Large intestine (tissue), 12 donors: ENCODE measurements at places on chromosomes 16 and 17.

DNA sequence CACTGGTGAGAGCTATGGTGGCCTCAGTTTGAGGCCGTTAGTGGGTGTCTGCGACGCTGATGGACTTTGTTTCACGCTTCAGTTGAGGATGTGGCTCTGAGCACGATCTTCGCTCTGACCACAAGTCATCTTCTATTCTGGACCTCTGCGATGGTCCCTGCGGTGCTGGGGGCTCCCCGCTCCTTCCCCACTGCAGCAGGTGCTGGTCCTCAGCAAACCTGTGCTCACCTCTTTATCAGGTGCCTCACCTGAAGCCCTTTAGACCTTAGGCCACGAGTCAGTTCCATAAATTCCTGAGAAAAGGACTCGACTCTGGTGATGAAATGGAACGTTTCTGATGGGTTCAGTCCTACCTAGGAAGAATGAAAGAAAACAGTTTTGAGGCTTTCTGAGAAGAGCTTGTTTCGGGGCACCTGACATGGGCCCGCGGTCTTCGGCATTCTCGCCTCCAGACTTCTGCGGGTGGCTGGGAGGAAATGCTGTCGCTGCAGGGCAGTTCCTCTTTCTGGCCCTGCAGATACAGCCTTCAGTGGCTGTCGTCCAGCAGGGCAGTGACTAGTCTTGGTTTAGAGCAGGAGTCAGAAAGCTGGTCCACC lies 4.7 kb downstream of the KCTD5 start:
- DNase-seq: peak; percentile 68

DNA sequence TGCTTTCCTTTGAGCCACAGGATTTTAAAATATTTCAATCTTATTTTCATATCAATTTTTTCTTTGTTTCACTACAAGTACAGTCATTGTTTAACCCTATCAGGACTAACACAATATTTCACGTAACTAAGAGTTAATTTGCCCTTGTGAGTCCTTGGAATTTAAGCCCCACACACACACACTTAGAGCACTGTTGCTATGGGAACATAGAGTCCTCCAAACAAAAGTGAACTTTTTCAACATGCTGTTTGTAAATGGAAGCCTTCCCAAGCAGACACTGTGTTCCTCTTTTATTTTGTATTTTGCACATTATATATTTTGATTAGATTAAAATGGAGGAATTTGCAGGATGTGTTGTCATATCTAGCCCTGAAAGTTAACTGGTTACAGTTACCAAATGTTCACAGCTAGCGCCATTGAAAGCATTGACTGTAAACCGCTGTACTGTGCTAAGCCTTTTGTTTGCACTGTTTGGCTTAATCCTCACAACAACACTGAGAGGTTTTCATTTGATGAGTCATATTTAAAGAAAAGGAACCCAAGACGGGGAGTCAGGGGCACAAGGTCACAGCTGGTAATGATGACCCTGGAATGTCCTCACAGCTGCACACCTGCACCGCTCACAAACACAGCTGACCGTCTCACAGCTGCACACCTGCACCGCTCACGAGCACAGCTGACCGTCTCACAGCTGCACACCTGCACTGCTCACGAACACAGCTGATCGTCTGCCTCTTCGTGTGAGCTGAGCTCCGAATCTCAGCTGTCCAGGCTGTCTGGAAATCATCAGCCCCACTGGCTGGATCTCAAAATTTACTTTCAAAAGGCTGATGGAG lies 6.3 kb downstream of the HSBP1 start:
- DNase-seq: peak; percentile 15

GRCh38 chr16:29994600-29995323 lies 655 bp downstream of the HIRIP3 start:
- peak; percentile 64 for DNase-seq

GRCh38 chr17:64968652-64969501 lies 49.6 kb upstream of the LRRC37A3 start:
- no peak for DNase-seq

- DNase-seq: no peak
These were observed 6.6 kb downstream of the ZSCAN10 start for GRCh38 chr16:3092501-3092941.

DNA sequence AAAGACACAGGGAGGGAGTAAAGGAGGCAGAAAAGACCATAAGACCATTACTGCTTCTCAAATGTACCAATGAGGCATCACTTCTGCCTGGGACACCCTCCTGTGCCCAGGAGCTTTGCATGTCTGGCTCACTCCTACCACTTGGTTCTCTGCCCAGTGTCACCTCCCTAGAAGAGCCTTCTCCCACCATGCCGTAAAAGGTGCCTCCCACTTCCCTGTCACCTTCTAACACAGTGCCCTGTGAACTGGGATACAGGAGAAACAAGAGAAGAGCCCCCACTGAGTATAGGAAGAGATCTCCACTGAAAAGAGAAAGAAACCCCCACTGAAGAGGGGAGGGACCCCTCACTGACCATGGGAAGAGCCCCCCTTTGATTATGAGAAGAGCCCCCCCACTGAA lies 484.7 kb downstream of the SOX9 start:
- DNase-seq: no peak

DNA sequence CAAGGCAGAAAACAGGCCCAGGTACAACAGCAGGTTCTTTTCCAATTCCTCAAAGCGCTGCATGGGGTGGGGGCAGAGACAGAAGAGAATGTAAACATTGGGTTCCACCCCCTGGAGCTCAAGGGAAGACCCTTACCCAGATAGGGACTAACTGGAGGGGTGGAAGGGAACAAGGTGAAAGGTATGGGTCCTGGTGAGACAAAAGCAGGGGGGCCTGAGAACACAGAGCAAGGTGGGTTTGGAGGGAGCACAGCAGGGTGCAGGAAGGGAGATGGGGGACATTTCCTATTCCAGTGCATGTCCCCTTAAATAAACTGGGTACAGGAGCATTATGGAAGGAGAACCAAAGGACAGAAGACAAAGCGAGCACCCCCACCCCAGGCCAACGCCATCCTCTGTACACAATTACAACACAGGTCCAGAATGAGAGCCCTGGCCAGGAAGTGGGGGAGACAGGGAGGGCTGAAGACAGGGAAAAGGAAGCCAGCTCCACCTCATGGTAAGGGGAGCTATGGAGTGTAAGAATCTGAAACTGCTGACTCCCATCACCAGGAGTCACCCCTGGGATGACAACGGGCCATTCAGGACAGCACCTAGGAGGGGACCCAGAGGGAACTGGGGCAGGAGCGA lies 2.1 kb upstream of the CD2BP2 start:
- no peak for DNase-seq

DNA sequence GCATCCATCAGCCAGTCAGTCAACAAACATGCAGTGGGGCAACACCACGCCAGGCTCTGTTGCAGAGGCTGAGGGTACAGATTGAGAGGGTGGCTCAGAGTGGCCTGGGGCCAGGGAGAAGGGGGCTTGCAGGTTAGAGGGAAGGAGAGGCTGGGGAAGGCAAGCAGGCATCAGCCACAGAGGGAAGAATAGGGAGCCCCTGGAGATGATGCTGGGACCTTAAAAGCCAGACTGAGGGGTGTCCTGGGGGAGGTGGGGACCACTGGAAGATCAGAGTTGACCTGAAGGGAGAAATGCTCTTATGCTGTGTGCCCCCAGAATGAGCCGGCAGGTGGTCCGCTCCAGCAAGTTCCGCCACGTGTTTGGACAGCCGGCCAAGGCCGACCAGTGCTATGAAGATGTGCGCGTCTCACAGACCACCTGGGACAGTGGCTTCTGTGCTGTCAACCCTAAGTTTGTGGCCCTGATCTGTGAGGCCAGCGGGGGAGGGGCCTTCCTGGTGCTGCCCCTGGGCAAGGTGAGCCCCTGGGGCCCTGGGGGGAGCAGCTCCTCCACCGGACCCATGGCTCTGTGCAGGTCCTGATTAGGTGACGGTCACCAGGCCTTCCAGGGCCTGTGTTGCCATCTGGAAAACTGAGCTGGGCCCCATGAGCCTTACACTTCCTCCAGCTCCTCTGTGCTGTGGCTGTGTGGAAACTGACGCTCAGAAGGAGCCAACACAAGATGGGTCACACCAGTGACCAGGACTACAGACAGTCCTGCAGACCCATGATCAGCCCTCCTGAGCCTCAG lies 1.7 kb downstream of the CORO1A start:
- no peak for DNase-seq

- no peak for DNase-seq
These were observed 17.0 kb downstream of the FAM117A start for GRCh38 chr17:49746791-49747490.

DNA sequence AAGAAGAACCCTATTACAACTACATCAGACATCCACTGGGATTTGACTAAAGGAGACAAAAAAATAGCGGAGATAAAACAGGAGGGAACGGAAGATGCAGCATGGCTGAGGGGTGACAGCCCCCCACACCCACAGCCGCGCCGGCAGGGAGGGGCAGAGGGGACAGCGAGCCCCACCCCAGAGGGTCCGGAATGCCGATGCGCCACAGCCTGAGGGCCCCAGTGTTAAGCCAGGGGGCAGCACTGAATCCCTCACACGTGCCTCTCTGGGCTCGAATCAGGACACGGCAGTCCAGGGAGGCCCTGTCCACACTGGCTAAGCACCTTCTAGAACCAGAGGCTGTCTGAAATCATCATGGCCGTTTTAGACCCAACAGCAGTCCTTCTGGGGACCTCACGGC lies 18.8 kb downstream of the MAP1LC3B start:
- DNase-seq: no peak

DNA sequence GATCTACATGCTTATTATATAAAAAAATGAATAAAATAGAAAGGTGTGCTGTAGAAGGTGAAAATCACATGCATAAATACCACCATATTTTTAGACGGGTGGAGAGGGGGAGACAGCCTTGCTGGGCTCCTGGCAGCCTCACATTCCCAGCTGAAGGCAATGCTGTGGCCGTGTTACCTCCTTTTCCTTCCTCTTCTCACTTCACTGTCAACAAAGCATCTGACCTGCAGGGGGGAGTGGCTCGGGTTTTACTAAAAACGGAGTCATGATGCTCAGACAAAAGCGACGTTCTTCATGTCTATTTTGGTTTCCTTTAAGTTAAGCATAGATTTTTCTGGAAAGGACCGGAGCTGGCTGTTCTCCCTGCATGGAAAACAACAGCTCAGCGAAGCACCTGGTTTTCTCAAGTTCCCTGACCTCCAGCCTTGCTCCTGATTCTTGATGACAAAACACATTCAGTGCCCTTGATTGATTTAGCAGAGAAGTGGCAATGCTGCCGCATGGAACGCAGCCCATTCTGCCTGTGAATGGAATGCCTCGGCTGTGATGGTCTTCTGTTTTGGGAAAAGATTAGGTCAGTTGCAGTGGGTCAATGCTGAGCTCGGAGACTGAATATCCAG lies 5.5 kb upstream of the RPTOR start:
- DNase-seq: no peak

GRCh38 chr16:5001571-5001970 lies 32.2 kb downstream of the NAGPA start:
- no peak for DNase-seq

DNA sequence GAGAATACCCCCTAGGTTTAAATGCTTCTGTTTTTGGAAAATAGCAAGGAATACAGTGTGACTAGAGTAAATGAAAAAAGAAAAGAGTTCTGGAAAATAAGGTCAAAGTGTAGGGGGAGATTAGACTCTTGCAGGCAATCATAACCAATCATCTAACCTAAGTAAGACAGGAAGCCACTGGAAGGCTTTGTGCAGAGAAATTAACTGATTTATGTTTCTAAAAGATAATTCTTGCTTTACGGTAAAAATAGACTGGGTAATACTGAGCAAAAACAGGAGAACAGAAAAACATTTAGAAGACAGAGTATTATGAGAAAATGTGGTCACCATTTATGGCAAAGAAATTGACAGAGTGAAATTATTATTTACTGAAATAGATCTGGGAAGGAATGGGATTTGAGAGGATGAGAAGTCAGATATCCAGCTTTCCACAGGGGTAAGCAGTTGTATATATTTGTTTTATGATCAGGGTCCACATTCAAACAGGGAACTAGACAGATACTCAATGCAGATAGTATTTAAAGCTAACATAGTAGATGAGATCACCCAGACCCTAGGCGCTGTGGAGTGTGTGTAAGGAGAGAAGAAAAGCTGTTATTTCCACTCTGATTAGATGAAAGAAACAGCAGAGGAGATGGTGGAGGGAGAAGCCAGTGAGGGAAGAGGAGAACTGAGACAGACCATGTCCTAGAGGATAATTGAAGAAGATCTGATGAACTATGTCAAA lies 1225.3 kb downstream of the CDH11 start:
- DNase-seq: no peak

- DNase-seq: no peak
These were observed at the start of gene CARD14 for GRCh38 chr17:80169784-80170500. TSS of gene CARD14 (plus strand) at chr17:80170030. CDS start at chr17:80181439, 11,409 bp downstream.

DNA sequence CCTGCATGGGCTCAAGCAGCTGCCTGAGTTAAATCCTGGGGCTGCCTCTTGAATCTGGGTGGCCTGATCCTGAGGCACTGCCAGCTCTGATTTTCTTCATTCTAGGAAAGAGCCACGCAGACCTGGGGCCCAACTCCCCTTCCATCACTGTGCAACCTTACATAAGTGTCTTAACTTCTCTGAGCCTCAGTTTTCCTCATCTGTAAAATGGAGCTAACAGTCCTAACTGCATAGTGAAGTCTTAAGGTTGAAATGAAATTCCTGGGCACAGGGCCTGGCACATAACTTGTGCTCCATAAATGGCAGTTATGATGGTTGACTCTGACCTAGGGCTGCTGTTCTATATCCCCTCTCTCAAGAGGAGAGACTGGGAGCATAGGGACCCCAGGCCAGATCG lies 236.6 kb downstream of the GSG1L start:
- DNase-seq: no peak
